ENCODE measurements at places on chromosomes 7 and 10.

DNA sequence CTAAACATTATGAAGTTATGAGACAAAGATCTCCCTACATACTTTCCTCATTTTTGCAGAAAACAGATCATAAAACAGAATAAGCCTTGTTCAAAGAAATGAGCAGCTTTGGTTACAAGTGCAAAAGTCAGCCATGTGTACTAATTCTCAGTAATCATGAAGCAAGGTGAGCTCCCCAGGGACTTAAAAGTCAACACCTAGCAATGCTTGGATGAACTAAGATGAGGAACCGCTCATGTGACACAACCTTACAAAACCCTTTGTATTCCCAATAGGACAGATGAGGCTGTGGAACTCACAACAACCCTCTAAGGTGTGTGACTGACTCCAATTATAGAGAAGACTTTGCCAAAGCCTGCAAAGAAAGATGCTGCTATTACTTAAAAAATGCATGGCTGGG is 154.5 kb downstream of the SLC25A13 start:
- no peak for DNase-seq

DNA sequence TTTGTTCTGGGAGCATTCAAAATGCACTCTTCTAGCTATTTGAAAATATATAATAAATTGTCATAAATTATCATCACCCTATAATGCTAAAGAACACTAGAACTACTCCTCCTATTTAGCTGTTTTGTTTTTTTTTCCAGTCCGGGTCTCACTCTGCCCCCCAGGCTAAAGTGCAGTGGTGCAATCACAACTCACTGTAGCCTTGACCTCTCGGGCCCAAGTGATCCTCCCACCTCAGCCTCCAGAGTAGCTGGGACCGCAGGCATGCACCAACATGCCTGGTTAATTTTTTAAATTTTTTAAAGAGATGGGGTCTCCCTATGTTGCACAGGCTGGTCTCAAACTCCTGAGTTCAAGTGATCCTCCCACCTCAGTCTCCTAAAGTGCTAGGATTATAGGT is 41.1 kb upstream of the MTPAP start:
- no peak for DNase-seq

GRCh38 chr7:133830081-133830480 is 297.1 kb upstream of the LRGUK start:
- DNase-seq, result no peak

DNA sequence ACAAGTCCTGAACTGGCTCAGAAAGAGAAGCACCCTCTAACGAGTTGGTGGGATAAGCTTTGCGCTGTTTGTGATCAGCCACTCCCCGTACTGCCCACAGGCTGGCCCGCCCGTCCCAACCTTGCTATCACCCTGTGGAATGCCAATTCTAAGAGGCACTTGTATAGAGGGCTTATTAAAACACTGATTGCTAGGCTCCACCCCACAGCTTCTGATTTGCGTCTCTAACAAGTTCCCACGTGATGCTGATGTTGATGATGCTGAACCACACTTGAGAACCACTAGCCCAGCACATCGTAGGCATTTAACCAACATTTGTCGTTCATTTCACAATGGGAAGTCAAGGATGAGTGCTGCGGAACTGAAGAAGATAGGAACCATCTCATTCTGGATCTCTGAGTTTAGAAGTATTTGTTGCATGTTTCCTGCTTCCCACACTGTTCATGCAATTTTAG is 12.7 kb upstream of the GSAP start:
- DNase-seq, result no peak

GRCh38 chr7:155984028-155984580 is 171.8 kb upstream of the SHH start:
- DNase-seq, result no peak

GRCh38 chr10:63481815-63482421 is 16.1 kb upstream of the JMJD1C start:
- DNase-seq, result no peak

DNA sequence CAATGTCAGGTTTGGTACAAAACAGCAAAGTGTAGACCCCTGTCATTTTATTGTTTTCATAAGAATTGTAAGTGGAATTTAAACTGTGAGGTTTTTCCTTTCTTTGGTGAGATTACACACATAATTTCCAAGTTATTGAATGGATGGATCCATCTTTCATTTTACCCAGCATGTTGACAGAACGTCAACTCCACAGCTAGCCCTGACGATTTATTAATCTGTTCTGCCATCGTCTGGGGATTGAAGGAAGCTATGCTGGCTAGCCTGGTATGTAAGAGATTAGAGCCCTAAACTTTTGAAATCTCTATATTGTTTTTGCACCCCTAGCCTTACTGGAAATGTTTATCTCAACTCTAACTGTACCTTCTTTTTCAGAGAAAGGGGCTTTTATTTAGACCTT is 8.6 kb downstream of the WNT16 start:
- DNase-seq, result no peak

DNA sequence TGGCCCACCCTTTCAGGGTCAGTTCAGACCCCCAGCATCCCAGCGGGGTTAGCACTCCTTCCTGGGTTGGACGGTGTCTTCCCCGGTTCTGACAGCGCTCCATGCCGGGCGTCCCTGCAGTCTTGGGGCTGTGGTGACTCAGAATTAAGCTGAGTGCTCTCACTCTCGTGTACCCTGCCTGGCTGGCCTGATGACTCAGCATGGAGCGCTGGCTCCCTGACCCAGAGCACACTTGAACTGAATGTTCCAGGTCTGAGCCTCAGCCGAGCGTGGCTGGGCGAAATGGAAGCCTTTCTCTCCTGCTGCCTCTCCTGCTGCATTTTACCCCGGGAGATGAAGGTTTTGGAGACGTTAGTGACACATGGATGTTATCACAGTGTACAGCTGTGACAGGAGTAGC is 7.1 kb downstream of the BAG3 start:
- peak; percentile 10 for DNase-seq

- no peak for DNase-seq
Measured at GRCh38 chr7:921071-921461, 33.4 kb downstream of the ADAP1 start.

GRCh38 chr7:26060733-26061677 is 91.0 kb upstream of the NFE2L3 start:
- DNase-seq, result no peak

- no peak for DNase-seq
Measured at GRCh38 chr10:115963848-115964247, 309.2 kb downstream of the GFRA1 start.

DNA sequence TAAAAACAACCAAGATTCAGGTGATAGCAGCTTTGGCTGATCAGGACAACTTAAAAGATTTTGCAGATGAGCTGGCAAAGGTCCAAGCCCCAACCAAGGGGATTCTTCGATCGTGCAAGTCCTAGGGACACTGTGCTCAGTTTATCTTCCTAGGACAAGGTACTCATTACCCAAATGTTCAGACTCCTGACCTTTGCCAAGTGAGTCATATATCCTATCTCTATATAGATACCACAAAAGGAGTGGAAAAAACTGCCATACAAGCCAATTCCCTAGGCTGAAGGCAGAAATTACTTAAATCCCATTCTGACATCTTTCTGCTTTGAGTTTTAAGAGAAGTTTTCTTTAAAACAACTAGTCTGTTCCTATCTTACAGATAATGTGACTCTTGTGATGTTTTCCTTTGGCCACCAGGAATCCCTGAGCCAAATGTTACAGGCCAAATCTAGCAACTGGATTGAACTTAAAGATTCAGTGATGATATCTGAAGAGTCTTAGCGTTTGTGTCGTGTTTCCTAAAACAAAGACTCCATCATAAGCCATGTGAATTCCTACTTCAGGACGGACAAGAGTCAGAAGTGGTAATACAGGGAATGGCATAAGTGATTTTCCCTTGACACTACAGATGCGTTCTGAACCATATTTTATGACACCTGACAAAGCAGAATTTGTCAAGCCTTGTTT is 142.6 kb upstream of the ASAH2 start:
- no peak for DNase-seq

- DNase-seq, result no peak
Measured at GRCh38 chr7:9507290-9507689, 1073.9 kb downstream of the NXPH1 start.

- peak; percentile 32 for DNase-seq
Measured at GRCh38 chr10:51699145-51699474, 285 bp downstream of the CSTF2T start.

DNA sequence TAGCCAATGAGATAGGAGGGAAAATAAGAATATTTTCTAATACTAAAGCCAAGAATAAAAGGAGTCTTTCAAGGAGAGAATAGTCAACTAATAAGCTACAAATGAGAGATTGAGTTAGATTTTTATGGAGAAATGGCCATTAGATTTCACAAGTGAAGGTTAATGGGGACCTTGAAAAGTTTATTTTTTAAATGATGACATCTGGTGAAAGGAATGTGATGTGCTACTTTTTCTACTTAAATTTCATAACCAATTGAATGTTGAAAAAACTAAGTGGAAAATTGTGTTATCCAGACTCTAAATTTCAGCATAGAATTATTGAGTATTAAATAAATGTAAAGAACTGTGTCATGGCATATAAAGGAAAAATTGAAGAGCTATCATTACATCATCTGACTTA is 125.7 kb downstream of the TSPAN12 start:
- no peak for DNase-seq

DNA sequence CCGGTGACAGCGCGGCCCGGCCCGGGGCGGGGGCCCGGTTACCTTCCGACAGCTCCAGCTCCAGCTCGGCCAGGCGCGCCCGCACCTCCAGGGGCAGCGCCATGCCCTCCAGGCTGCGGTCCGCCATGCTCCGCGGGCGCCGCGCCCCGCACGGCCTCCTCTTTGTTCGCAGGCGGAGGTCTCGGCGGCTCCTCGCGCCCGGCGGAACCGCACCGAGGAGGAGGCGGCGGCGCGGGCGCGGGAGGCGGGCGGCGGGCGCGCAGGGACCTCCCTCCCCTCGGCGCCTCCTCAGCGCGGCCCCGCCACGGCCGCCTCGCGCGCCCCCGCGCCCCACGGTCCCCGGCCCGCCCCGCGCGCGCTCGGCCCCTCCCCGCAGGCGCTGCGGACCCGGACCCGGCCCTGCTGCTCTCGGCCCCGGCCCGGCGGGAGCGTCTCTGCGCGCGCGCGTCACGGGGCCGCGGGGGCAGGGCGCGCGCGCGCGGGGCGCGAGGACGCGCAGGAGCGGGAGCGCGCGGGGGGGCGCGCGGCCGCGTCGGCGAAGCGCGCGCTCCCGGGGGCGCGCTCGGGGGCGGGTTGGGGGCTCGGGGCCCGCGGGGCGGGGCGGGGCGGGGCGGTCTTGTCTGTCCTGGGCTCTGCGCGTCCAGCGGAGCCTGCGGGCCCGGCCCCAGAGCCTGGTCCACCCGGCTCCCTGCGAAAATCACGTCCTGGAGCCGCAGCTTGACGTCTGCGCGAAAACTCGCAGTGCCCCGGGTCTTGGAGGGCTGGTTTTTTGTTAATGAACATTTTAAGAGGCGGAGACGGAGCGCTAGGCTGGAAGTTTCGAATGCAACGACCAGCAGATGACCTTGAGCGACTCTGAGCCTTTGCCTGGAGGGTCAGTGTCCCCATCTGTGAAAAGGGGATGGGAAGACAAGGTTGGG is at the start of gene DIP2C:
Gene DIP2C, minus strand, starts transcription at position 217 of the 920 bp plus-strand sequence. Its CDS starts 90 bp downstream, at position 127.
- no peak for DNase-seq
